Stimulated activated naive CD8-positive, alpha-beta T cell treated with anti-CD3 and anti-CD28 coated beads, Interleukin-15, Interleukin-2, amounts not matched to agents 100 U/mL and 50 U/mL, for 24 hours (primary cell): ENCODE measurements at places on chromosomes 2 and 18.
A peak's percentile ranks its signal among the peaks of the same experiment; 100 is the strongest.

- DNase-seq, result no peak
These were observed 4.4 kb downstream of the IHH start for GRCh38 chr2:219056176-219056895.

GRCh38 chr2:228261546-228261945 lies 80.1 kb upstream of the SPHKAP start:
- DNase-seq, result no peak

- no peak for DNase-seq
These were observed 153.7 kb downstream of the GALNT3 start for GRCh38 chr2:165640247-165640929.

GRCh38 chr2:165637396-165637795 lies 156.7 kb downstream of the GALNT3 start:
- DNase-seq, result no peak

GRCh38 chr2:71928734-71929481 lies 218.8 kb downstream of the CYP26B1 start:
- no peak for DNase-seq

GRCh38 chr18:8719192-8719591 lies 13.8 kb downstream of the MTCL1 start:
- DNase-seq, result no peak

DNA sequence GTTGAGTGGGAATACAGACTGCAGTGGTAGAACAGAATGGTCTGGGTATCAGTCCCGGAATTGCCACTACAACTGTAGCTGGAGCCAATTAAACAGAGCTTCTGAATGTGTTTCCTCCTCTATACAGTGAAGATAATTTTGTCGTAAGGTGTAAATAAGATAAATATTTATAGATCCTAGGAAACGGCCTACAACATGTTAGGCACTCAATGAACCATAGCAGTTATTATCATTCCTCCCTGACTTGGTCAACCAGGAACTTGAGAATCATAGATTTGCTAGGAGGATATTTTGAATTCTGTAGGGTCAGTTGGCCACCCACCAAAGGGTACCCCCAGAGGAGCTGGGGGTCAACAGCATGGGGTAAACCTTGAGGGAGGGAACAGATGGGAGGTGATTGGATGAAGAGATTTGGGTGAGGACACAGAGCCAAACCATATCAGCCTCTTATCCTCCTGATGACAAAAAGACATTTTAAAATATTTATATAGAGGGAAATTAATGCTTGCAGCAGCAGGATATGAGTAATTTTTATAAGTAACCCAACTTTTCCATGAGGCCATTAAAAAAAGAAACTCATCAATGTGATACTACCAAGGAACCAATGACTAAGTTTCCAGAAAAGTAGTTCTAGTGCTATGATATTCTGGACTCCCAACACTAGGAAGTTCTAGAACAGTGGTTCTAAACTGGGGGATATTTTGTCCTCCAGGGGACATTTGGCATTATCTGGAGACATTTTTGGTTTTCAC lies 4.0 kb downstream of the DHRS9 start:
- DNase-seq, result no peak

DNA sequence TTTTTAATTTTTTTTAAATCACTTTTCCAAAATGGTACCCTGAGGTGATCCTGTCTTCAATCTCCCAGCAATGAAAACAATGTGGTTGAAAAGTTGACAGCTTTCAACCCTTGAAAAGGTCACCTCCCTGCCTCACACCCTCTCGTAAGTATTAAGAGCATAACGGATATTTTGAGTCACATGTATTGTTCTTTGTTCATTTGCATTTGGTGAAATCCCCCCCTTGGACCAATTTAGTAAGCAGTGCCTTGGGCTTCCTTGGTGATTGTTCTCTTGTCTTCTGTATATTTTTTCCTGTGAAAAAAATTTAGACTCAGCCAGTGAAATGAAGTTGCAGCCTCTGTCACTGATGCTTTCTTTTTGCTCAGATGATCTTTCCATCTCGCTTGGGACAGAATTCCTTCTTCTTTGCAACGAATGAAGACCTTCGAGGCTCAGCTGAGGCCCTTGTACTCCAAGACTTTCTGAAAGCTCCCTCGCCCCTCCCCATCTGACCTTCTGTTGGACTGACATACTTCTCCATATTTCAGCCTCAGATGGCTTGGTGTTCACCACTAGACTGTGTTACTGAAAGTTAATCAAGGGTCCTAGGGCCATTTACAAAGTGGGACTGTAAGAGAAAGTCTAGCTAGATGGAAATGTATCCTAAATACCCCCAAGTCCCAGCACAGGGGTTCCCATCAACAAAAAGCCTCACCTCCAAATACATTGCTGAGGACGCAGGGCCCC lies 158.4 kb downstream of the BCL2 start:
- peak; percentile 42 for DNase-seq

DNA sequence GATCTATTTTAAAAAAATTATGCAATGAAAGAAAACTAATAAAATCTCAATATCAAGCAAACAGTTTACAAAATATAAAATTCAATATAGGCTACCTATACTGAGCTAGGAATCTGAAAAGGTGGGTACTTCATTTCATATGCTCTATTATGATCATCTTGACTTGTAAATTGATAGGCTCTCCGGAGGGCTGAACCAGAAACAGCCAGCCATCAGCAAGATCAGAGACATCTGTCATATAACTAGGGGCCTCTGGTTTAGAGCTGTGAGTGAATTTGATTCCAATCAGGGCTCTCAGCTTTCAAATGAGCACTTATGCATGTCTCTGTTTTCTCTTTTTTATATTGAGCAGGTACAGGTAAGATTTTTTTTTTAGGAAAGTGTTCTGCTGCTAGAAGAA lies 114.2 kb downstream of the SPHKAP start:
- no peak for DNase-seq

- DNase-seq, result no peak
These were observed 62.3 kb upstream of the DAPL1 start for GRCh38 chr2:158732573-158733429.
